ENCODE measurements at places on chromosomes 1 and 21. TPM values are rescaled to one million over a fixed set of nuclear protein-coding genes. Genes with fewer than 3 reads are reported as not detected.
A peak's percentile ranks its signal among the peaks of the same experiment; 100 is the strongest.

Gene SEC16B
- 0.10 TPM for total RNA-seq

DNA sequence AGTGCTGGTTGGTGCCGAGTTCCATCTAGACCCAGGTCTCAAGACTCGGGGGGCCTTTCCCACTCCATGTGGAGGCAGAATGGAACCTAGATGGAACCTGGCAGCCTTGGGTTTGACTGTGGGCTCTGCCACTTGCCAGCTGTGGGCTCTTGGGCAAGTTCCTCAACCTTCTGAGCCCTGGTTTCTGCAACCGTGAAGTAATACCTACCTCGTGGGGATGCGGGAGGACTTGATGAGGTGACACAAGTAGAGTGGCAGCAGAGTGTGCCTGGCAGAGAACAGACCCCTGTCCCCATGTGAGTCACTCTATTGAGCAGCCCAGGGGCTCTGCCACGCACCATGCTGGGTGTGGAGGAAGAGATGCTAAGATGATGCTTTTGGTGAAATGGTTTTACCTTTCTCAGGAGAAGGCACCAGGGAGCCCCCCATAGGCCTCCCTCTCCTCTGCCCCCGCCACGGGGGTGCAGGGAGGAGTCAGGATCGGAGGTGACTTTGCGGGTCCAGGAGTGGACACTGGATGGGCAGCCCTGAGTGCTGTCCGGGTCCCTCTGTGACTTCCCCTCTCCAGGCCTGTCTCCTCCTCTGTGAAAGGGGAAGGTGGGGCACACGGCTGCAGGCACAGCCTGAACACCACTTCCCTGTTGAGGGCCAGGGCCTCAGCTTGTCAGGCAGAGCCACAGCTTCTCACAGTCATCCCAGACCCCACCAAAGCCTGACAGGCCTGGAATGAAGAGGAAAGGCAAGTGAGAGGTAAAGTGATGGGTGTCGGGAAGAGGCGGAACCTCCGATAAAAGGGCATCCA lies 36.7 kb upstream of the EDN2 start:
- H3K36me3 ChIP-seq = peaks cover 10% of the 10 kb centered on the region
- no peaks in the 10 kb centered on the region for H3K27me3 ChIP-seq
- no peak overlapping the region for H3K4me3 ChIP-seq
- H3K27ac ChIP-seq = no peak overlapping the region
- H3K4me1 ChIP-seq = peaks cover 34% of the 10 kb centered on the region
- DNase-seq = no peak

GRCh38 chr1:162937716-162938395 lies 76.9 kb upstream of the CCDC190 start:
- no peak overlapping the region for H3K4me3 ChIP-seq
- no peak for DNase-seq
- H3K27ac ChIP-seq = no peak overlapping the region
- no peaks in the 10 kb centered on the region for H3K4me1 ChIP-seq

GRCh38 chr1:50251702-50252101 lies 143.0 kb downstream of the ELAVL4 start:
- H3K27ac ChIP-seq = no peak overlapping the region
- DNase-seq = peak; percentile 45
- peaks cover 16% of the 10 kb centered on the region for H3K4me1 ChIP-seq
- H3K36me3 ChIP-seq = no peaks in the 10 kb centered on the region
- H3K4me3 ChIP-seq = no peak overlapping the region

- no peak overlapping the region for H3K4me3 ChIP-seq
- no peaks in the 10 kb centered on the region for H3K27me3 ChIP-seq
- H3K36me3 ChIP-seq = no peaks in the 10 kb centered on the region
- H3K4me1 ChIP-seq = no peaks in the 10 kb centered on the region
- no peak overlapping the region for H3K27ac ChIP-seq
Measured at GRCh38 chr1:81529014-81529413, 271.7 kb upstream of the ADGRL2 start.

DNA sequence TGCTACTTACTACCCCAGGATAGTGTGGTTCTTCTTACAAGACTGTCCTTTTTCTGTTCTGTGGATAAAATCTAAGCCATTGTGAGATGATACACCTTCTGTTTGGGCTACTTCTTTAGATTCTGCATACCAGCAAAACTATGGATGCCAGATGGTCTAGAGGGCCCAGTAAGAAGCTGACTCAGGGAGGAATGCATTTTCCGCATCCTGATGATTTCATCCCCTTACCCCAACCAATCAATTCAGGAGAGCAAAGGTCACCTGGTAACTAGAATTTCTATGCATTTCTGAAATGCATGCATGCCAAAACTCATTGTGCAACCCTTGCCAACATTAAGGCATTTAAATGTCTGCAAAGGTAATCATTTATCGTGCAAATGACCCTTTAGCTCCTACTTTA lies 285.7 kb upstream of the ZP4 start:
- no peaks in the 10 kb centered on the region for H3K4me1 ChIP-seq
- no peaks in the 10 kb centered on the region for H3K27me3 ChIP-seq
- H3K36me3 ChIP-seq = no peaks in the 10 kb centered on the region
- no peak for DNase-seq

DNA sequence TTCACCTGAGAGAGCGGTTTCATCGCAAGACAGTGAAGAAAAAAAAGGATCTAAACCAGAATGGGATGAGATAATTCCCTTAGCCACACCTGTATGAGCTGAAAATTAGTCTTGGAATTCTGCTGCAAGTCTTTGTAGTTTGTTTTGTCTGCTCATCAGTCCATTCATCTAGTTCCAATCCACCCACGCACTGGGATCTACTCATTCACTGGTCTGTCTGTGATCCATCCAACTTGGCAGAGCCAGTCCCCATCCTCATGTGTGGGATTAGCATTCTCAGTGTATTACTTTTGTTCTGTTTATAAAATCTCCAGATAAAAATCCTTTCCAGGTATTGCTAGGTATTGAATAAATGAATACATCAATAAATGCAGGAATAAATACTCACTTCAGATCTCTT lies 266.5 kb upstream of the USP24 start:
- no peak for DNase-seq
- H3K27ac ChIP-seq = no peak overlapping the region
- H3K4me3 ChIP-seq = no peak overlapping the region
- H3K27me3 ChIP-seq = no peaks in the 10 kb centered on the region

Measured in B cell (primary cell).